ENCODE measurements at places on chromosomes 13 and 19.

- no peak for DNase-seq
These were observed 490.0 kb upstream of the SGCG start for GRCh38 chr13:22690756-22691155.

- DNase-seq: no peak
These were observed 59.4 kb upstream of the POSTN start for GRCh38 chr13:37657956-37658355.

DNA sequence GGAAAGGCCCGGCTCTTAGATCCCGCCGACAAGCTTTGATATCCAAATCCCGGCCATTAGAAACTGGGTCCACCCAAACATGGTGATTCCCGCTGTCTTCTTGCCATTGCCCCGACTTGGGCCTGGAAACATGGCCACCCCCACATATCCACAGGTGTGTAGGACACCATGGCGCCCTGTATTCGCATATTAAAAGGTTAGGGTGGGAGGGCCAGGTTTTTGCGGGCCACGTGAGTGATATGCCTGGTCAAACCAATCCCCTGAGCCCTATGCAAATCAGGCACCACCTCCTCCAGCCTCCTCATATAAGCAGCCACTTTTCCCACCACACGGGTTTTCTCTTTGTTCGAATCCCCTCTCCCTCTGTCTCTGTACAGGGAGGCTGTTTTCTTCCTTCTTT is 766.4 kb downstream of the UQCRFS1 start:
- DNase-seq: no peak

GRCh38 chr13:86193281-86193680 is 394.1 kb upstream of the SLITRK6 start:
- DNase-seq: no peak

- no peak for DNase-seq
These were observed 407 bp downstream of the RAB3A start for GRCh38 chr19:18203408-18203862.

- DNase-seq: no peak
These were observed 201.3 kb upstream of the SERP2 start for GRCh38 chr13:44172281-44172810.

- no peak for DNase-seq
These were observed 6.8 kb downstream of the CSNK1G2 start for GRCh38 chr19:1947651-1948209.

- DNase-seq: no peak
These were observed 12.7 kb upstream of the ZNF431 start for GRCh38 chr19:21128901-21129698.

DNA sequence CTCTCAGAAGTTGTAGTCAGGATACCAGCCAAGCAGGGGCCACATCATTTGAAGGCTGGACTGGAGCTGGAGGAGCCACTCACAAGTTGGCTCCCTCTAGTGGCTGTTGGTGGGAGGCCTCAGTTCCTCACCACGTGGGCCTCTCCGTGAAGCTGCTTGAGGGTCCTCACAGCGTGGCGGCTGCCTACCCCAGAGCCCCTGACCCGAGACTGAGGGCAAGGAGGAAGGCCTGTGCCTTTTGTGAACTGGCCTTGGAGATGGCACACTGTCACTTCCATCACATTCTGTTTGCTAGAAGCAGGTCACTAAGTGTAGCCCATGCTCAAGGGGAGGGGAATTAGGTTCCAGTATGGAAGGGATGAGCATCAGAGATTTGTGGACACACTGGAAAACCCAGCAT is 14.6 kb downstream of the GNA11 start:
- peak; percentile 48 for DNase-seq

DNA sequence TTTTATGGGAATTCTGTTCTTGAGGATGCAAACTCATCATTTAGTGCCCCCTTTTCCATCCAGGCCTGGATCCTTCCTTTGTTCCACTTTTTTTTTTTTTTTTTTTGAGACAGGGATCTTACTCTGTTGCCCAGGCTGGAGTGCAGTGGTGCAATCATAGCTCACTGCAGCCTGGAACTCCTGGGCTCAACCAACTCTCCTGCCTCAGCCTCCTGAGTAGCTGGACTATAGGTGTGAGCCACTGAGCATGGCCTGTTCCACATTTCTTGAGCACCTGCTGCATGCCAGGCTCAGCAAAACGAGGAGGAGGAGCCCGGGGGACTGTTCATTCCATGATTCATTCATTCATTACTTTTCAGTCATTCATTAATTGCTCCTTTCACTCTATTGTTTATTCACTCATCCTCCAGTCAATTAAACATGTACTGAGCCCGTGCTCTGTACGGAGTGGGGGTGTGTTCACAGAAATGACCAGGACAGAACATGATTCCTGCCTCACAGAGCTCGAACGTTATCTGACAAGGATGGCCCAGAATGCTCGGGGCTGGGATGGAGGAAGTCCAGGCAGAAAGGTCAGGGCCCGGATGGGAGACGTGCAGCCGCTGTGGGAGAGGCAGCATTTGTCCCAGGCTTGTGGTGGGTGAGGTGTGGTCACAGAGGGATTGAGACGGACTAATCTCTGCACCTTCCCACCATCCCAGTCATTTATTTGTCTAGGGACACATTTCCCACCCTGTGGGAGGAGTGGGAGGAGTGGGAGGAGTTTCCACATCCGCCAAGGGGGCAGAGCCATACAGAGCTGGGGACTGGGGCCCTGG is 51.2 kb upstream of the SHKBP1 start:
- DNase-seq: peak; percentile 15

- no peak for DNase-seq
These were observed 574.2 kb downstream of the PCDH9 start for GRCh38 chr13:66655847-66656454.

DNA sequence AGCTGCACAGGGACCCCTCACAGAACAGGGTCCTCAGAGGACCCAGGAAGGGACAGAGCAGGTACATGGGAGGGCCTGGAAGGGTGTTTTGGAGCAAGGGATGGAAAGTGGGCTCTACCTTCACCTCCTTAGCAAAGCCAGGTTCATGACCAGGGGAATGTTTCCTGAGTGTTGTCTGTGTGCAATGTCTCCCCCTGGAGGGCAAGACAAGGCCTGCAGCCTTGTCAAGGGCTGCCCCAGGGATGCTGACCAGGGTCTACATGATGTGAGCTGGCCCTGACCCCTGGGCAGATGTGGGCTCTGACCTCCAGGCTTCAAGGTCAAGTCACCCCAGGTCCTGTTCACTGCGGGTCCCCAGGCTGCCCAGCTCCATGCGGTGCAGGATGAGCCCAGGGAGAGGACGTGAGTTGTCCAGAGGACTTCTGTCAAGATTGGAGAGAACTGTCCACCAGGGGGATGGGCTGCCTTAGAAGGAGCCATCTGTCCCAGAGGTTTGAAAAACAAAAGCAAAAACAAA is 1.0 kb upstream of the CEACAM1 start:
- no peak for DNase-seq

GRCh38 chr13:99395436-99395835 is 88.2 kb upstream of the GPR183 start:
- DNase-seq: no peak

- DNase-seq: no peak
These were observed 1082.0 kb downstream of the OLFM4 start for GRCh38 chr13:54110597-54110996.

DNA sequence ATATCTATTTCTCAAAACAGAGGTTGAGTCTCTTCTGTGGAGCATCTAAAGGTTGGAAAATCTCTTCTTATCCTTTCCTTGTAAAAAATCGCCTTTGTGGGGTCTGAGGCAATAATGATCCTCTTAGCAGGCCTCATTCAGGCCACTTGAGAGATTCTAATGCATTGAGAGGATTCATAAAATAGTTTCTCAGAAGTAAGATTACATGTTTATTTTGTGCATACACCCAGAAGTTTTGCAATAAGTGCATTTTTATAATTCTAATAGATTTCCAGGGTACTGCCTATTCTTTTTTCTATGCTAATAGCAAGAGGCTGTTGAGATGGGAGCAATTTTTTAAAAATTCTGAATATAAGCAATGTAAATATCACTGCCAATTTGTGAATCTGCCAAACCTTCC is 342.2 kb upstream of the KLF12 start:
- DNase-seq: no peak

- no peak for DNase-seq
These were observed 262.1 kb downstream of the PCDH9 start for GRCh38 chr13:66967811-66968597.

GRCh38 chr13:111202156-111202621 is 87.1 kb downstream of the ARHGEF7 start:
- DNase-seq: no peak

GRCh38 chr13:33870046-33870668 is 52.2 kb downstream of the RFC3 start:
- DNase-seq: no peak

GRCh38 chr13:98761986-98762616 is 9.6 kb upstream of the SLC15A1 start:
- DNase-seq: no peak

DNA sequence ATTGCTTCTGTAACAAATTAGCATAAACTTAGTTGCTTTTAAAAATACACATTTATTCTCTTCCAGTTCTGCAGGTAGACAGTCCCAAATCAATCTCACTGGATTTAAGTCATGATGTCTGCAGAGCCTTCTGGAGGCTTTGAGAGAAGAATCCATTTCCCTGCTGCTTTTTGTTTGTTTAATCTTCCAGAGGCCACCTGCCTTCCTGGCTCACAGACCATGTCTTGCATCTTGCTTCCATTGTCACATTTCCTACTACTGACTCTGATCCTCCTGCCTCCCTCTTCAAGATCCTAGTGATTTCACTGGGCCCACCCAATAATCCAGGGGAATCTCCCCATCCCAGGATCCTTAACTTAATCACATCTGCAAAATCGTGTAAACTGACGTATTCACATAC is 473.3 kb downstream of the ITGBL1 start:
- no peak for DNase-seq

DNA sequence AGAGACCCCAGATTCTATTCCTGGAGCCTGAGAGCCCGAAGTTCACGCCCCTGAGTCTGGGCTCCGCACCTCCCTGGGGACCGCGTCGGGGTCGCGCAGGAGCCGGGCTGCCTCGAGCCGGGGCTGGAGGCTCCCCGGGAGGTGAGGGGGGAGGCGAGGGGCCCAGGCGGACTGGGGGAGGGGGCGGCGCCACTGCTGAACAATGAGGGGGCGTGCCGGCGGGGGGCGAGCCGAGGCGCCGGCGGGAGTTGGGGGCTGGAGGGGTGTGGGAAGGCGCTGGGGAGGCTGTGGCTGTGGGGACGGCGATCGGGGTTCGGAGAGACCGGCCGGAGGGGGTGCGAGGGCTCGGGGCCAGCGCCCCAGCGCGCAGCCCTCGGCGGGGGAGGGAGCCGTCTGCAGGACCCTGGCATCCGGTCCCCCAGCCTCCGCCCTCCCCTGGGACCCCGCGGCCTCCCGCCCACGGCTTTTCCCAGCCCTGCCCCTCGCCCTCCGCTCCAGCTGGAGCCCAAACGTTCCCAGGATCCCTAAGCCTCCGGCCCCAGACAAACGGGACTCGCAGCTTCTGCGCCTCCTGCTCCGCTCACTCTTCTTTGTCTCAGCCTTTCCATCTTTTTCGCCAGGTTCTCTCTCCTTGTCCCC is 922 bp downstream of the PLEKHG2 start:
- no peak for DNase-seq

- peak; percentile 55 for DNase-seq
These were observed 425.7 kb downstream of the KLF12 start for GRCh38 chr13:73708393-73708985.

- DNase-seq: peak; percentile 80
These were observed 13.2 kb downstream of the RASA3 start for GRCh38 chr13:114119196-114119595.

DNA sequence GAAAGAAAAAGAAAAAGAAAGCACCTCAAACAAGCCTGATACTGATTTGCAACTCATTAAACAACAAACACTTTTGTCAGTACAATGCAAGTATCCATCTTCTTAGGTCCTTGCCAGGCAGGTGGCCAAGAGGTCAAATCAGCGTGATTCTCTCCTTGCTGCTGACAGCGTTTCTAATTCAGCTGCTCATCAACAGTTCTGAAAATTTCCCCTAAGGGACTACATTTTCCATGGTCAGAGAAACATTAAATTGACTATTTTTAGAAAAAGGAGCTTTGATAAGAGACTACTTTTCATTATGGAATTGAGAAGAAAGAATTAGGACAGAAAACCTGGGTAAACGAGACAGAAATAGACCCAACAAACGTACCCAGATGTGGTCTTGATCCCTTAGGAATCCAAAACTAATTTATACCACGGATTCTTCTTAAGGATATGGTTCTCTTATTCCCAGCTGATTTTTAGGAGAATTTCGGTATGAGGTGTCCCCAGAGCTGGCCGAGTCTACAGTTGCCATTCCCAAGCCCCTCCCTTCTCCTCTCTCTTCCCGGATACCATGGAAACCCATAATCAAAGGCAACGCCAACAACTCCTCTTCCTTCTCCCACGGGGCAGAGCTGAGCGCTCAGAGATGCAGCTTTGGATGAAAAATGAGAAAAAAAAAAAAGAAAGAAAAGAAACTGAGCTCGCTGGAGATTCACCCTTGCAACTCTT is 29.5 kb upstream of the CEBPG start:
- DNase-seq: no peak

GRCh38 chr13:101875717-101876393 is 423.4 kb downstream of the ITGBL1 start:
- peak; percentile 49 for DNase-seq

DNA sequence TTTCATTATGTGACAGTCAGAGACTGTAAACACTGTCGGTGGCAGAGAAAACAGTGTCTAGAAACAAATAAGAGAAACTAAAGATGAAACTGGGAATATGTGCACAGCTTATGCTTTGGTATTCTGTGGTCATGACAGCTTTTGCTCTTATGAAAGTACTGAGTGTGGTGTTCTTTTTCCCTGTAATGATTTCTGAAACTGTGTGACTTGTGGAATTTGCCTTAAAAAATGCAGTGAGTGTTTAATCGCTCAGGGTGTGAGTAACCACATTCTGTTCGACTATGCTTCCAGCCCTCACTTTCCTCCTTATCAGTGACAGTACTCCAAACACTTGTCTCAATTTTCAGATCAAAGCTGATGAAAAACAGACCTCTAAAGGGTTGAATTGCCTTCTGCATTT is 66.9 kb upstream of the DIAPH3 start:
- peak; percentile 92 for DNase-seq

- DNase-seq: no peak
These were observed 827 bp upstream of the FKRP start for GRCh38 chr19:46745030-46745429.

DNA sequence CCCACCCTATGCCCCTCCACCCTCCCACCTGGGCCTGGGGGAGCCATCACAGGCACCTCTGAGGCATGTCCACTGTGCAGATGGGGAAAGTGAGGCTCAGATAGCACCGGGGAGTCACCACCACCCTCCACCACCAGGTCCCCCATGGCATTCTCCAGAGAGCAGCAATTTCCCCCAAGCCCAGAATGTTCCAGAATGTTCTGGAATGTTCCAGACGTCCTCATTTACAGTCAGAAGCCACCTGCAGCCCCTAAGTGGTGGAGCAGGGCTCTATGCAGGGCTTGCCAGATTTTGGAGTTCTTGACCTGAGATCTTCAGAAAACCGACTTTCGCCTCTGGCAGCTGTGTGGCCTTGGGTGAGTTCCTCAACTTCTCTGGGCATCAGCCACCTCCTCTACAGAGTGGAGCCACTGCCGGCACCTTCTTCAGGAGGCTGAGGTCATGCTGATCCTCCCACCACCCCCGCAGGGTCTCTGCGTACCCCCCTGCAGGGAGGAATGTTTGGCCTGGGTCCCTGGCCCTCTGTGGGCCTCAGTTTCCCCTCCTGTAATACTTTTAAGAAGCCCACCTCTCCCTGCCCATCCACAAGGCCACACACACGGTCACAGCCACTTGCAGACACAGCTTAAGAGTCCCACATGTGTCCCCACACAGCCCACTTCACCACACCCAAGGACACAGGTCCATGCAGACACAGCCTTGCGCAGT is 6.2 kb downstream of the FUT5 start:
- DNase-seq: no peak

GRCh38 chr13:30991184-30991583 is 58.7 kb downstream of the TEX26 start:
- DNase-seq: no peak

- DNase-seq: no peak
These were observed 1.5 kb downstream of the NFIC start for GRCh38 chr19:3367628-3368440.
